Neural cell (in vitro differentiated cells): ENCODE measurements at places on chromosomes 5 and 9. TPM values are rescaled to one million over a fixed set of nuclear protein-coding genes. Genes with fewer than 3 reads are reported as not detected.

The SOHLH1 gene
- not detected in 2 replicates for polyA plus RNA-seq

The C9orf153 gene
- not detected in 2 replicates for polyA plus RNA-seq

The UHRF2 gene
- polyA plus RNA-seq, result 87.5 and 96.6 TPM in 2 replicates

The PALM2AKAP2 gene
- polyA plus RNA-seq, result 0.41 and 1.3 TPM in 2 replicates

The SLC4A9 gene
- not detected in 2 replicates for polyA plus RNA-seq

The MZB1 gene
- not detected in 2 replicates for polyA plus RNA-seq

The SPAAR gene
- 0.35 TPM in 1 of 2 replicates, not detected in the other for polyA plus RNA-seq

The NTNG2 gene
- 0.26 and 0.43 TPM in 2 replicates for polyA plus RNA-seq

The PCDHB14 gene
- 12.6 and 18.3 TPM in 2 replicates for polyA plus RNA-seq

The CNTNAP3 gene
- polyA plus RNA-seq, result 5.4 and 7.6 TPM in 2 replicates

The EQTN gene
- polyA plus RNA-seq, result not detected in 2 replicates

The GRIN1 gene
- 0.58 and 0.68 TPM in 2 replicates for polyA plus RNA-seq

The ADAMTS2 gene
- polyA plus RNA-seq, result 0.32 and 0.61 TPM in 2 replicates

The S1PR3 gene
- polyA plus RNA-seq, result 0.12 and 0.22 TPM in 2 replicates

The FOXD4L4 gene
- 0.10 TPM in 1 of 2 replicates, not detected in the other for polyA plus RNA-seq
